HL-60 (cell line): ENCODE measurements at places on chromosomes 16 and 17.

DNA sequence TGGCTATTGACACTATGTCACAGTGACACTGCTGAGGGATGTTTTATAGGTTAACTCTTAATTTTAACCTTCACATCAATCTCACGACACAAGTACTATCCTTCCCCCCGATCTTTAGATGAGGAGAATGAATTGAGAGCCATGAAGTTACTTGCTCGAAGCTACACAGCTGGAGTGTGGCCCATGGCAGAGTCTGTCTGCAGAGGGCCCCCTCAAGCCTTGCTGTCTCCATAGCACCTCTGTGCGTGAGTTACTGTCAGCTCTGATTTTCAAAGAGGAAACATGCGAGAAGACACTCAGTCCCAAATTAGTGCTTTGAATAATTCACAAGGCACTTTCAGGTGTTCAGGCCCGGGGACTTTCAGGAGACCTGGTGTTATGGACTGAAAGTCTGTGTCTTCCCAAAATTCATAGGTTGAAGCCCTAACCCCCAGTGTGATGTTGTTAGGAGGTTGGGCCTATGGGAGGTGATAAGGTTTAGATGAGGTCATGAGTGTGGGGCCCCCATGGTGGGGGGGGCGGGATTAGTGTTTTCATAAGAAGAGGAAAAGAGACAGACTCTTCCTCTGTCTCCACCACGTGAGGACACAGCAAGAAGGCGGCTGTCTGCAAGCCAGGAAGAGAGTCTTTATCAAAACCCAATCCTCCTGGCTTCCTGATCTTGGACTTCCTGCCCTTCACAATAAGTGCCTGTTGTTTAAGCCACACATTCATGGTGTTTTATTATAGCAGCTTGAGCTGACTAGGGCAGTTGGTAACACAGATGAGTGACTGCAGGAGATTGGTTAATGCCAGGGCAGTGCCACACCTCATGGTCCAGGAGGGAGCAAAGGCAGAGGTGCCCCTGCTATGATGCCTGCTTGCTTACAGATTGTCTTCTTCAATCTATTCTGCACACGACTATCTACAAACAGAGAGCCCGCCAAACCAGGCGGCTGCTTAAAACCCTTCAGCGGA is 281.8 kb downstream of the HAPSTR1 start:
- no peak for DNase-seq

DNA sequence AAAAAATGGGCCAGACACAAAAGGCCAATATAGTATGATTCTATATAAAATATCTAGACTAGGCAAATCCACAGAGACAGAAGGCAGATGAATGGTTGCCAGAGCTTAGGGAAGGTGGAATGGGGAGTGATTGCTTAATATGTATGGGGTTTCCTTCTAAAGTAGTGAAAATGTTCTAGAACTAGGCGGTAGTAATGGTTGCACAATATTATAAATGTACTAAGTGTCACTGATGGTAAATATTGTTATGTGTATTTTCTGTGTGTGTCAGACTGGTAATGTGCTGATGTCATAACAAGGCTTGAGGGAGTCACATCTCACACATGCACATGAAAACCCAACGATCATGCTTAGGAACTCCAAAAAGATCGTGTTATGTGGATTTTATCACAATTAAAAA is 106.9 kb upstream of the SIAH1 start:
- DNase-seq, result no peak

- DNase-seq, result no peak
Observed at GRCh38 chr16:48846277-48846676, 236.3 kb upstream of the N4BP1 start.

GRCh38 chr17:17303847-17304490 is 796 bp downstream of the NT5M start:
- DNase-seq, result no peak

GRCh38 chr16:72894293-72895151 is 153.4 kb downstream of the ZFHX3 start:
- no peak for DNase-seq

- DNase-seq, result no peak
Observed at GRCh38 chr17:4599505-4600281, 15.4 kb downstream of the SMTNL2 start.

DNA sequence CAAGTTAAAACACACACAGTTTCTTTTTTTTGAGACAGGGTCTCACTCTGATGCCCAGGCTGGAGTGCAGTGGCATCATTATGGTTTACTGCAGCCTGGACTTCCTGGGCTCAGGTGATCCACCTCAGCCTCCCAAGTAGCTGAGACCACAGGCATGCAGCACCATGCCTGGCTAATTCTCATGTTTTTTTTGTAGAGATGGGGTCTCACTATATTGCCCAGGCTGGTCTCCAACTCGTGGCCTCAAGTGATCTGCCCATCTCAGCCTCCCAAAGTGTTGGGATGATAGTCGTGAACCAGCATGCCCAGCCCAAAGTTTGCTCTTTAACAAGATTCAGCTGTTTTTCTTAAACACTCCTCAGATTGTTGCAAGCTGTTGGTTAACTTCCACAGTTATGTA is 39.0 kb downstream of the PRPSAP2 start:
- no peak for DNase-seq

GRCh38 chr17:5913032-5913531 is 157.1 kb upstream of the WSCD1 start:
- DNase-seq, result no peak

DNA sequence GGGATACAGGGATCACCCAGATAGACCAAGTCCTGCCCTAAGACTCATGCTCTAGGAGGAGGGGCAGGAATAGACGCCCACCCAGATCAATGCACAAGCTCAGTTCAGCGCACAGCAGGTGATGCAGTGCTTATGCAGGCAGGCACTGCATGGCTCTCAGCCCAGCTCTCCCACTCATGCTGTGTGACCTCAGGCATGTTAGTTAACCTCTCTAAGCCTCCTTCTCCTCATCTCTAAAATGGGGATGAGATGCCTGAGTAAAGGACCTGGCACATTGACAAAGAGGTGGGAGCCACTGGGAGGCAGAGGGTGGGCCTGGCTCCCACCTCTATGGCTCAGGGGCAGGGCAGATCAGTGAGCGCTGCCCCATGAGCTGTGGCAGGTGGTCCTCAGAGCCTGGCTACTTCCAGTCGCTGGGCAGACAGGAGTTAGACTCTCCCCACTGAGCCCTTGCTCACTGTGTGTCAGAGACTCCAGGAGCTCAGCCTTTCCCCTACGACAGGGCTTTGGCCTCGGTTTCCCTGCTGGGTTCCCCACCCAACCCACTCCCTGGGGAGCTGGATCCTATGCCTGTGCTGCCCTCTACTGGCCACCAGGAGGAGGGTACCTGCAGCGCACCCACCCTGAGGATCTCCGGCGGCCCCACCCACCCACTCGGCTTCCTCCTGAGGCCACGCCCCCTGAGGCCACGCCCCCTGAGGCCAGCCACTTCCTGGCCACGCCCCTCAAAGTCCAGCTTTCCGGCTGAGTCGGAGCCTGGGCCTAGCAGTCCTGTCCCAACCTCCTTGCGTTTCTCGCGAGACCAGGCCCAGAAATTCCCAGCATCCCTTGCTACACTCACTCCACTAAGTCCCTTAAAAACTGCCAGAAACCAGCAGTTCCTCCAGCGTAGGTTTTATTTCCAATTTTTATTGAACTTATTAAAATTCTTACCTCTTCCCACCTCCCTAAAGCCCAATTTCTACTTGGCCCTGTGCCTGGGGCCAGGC is 196.1 kb downstream of the GSG1L start:
- DNase-seq, result peak; percentile 43

DNA sequence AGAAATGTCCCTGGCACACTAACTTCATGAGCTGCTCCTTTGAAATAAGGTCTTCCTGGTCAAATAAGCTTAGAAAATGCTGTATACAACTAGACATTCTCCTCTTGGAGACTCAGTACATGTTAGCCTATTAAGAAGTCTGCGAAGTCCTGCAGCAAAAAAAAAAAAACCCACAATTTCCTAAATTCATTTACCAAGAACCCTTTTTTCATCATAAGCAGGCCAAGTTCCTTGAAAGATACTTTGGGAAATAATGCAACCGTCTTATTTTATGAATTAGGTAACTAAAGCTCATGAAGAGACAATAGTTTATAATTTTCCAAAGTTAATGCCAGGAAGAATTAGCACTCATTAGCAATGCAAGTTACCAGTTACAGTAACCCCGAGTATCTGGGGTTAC is 49.0 kb upstream of the HAS3 start:
- no peak for DNase-seq

GRCh38 chr16:67170168-67170948 is at the start of gene NOL3:
Gene NOL3 (plus strand): TSS chr16:67170538.
- DNase-seq, result no peak

DNA sequence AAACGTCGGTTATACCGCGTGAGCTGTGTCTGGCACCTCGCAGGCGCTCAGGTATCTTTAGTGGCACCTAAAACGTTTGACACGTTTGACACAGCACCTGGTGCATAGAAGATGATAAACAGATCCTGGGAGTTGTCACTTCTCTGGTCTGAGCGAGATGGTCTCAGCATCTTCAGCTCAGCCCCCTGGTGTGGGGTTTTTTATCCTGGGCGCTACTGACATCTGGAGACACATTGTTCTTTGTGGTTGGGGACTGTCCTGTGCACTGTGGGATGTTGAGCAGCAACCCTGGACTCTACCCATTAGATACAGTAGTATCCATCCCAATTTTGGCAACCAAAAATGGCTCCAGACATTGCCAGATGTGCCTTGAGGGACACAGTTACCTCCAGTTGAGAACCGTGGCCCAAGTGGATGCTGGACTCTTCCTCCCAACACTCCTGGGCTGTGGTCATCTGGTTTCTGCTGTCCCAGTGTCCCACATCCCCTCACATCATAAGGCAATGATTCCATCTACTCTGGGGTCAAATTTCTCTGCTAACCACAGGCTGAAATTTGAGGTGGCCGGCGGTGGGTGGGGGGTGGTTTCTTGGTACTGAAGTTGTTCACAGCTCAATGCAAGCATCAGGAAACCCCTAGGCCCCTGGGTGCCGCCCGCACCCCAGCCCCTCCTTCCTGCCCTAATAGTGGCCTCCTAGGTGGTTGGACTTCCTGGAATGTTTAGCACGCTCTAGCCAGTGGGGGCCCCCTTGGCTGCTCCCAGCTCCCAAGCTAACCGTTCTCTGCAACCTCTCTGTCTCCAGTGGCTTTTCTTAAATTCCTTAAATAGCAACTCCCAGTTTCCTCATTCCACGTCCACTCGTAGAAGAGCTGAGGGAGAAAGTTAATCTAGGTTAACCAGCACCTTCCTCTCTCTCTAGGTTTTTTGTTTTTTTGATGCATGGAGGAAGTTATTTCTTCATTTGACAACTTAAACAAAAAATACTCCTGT is 124.8 kb downstream of the ABCC1 start:
- DNase-seq, result peak; percentile 73
